EH (cell line): ENCODE measurements at places on chromosomes 16 and 17.

DNA sequence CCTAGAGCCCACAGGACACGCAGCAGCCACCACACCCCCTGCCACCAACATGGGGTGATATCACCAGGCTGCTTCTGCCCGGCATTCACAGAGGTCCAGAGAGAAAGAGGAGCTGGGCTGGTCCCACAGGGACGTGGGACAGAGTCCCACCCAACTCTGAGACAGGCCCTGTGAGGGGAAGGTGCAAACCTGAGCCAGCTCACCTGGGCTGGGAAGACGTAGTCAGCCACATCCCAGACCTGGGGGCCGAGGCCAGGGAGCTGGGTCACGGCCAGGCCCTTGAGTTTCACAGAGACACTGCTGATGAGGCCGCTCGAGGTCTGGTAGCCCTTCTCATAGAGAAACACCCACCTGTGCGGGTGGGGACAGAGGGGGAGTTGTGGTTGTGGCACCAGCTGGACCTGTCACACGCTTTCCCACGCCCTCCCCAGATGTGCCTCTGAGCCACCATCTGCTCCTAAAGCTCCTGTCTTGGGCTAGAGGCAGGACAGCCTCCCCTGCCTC lies 11.2 kb downstream of the P2RX1 start:
- no peak for DNase-seq

DNA sequence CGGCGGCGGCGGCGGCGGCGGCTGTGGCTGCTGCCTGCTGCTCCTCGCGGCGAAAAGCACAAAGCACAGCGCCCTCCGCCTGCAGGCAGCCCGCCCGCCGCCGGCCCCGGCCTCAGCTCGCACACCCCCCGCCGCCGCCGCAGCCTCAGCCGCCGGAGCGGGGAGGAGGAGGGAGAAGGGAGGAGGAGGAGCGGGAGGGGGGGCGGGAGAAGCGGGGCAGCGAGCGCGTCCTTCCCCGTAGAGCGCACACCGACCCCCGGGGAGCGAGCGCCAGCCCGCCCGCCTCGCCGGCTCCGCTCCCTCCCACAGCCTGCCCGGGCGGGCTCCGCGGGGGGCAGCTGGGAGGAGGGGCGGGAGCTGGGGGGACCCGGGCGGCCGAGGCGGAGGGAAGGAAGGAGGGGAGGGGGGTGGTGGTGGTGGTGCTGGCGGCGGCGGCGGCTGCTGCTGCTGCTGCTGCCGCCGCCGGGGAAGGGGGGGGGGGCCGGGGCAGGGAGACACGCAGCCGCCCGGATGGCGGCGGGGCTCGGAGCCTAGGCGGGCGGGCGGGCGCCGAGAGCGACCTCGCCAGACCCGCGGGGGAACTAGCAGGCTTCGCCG lies at the start of gene UBTF:
UBTF (minus strand) TSS at position 60 of the 597 bp plus-strand sequence. CDS start 1,446 bp downstream, outside the sequence.
- peak; percentile 75 for DNase-seq

DNA sequence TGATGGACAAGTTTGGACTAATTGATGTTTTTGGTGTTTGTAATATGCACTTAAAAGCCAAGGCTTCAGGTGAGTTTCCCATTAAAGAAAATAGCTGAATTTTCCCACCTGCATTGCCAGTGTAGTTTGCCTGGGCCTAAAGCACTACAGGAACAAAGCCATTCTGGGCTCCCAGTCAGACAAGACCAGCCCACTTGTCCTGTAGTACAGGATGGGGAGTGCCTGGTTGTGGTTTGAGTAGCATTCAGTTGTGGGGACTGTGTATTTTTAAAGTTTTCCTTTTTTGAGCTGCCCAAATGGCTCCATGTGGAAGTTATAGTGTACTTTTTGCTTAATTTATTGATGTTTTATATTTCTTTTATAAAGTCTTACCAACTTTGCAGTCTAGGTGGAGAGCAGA lies 91.7 kb downstream of the TANGO6 start:
- peak; percentile 11 for DNase-seq

- no peak for DNase-seq
Measured at GRCh38 chr16:76277460-76278030, 344 bp downstream of the CNTNAP4 start.

DNA sequence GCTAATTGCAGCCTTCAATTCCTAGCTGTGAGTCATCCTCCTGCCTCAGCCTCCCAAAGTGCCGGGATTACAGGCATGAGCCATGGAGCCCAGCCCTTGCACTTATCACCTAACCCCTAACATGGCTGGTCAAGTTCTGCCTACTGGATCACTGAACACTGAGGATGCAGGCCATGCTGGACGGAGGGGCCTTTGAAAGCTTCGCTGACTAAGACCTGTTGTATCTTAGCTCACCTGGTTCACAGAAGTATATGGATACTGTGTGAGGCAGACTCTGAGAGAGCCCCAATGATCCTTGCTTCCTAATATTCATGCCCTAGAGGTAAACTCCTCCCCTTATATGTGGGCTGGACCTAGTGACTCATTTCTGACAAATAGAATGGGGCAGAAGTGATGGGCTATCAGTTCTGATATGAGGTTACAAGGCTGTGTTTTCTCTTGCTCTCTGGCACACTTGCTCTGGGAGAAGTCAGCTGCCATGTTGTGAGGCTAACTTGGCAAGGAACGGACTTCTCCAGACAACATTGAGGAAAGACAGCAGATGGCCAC lies 11.7 kb upstream of the TMIGD1 start:
- DNase-seq: no peak
